SK-N-SH treated with all-trans-retinoic acid at 6 μM for 48 hours (cell line): ENCODE measurements at places on chromosomes 7 and 10.

DNA sequence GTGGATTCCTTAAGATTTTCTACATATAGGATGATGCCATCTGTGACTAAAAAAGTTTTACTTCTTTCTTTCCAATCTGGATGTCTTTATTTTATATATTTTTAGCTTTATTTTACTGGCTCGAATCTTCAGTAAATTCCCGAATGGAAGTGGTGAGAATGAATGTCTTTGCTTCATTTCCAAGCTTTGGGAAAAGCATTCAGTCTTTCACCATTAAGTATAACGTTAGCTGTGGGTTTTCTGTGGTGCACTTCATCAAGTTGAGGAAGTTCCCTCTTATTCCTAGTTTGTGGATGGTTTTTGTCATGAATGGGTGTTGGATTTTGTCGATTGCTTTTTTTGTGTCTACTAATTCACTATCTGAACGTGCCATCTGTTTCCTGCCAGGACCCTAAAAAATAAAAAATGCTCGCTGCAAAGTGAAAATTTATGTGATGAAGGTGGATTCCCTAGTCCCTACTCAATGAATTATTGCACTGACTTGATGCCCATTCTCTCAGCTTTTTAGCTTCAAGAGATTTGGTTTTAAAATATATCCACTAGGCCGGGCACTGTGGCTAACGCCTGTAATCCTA, 90.2 kb upstream of the CARD11 start:
- ATAC-seq, result no peak

DNA sequence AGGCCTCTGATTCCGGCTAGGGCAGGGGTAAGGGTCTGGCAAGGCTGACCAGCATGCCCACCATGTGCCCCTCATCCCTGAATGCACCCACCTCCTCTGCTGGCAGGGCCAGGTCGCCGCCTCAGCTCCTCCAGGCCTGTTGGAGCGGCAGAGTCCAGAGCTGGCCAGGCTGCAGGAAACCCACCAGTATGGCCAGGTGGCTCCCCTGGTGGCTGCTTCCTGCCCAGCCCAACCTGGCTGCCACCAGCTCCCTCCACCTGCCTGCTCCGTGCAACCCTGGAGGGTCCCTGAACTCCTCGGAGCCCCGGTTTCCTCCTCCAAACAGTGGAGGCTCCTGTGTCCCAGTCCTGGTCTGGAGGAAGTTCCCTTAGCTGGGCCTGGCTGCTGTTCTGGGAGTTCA, 39.6 kb downstream of the MICALL2 start:
- no peak for ATAC-seq

GRCh38 chr7:10211861-10212260, 761.8 kb upstream of the PHF14 start:
- ATAC-seq, result no peak

- no peak for ATAC-seq
Observed at GRCh38 chr7:129535896-129536295, 33.6 kb downstream of the SMKR1 start.

DNA sequence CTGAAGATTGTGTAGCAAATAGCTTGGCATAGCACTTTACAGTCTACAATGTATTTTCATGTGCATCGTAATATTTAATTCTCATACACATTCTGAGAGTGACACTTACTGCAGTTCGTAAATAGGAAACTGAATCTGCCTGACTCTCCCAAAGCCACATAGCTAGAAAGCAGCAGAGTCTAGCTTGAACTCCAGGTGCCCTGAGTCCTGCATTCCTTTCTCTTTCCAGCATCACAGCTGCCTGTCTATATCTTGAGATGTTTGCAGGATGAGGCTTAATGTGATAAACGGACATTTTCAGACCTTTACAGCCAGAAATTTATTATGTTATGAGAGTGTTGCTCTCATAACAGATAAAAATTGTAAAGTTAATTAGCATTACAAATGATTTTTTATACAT, 132.9 kb upstream of the PLXDC2 start:
- no peak for ATAC-seq

DNA sequence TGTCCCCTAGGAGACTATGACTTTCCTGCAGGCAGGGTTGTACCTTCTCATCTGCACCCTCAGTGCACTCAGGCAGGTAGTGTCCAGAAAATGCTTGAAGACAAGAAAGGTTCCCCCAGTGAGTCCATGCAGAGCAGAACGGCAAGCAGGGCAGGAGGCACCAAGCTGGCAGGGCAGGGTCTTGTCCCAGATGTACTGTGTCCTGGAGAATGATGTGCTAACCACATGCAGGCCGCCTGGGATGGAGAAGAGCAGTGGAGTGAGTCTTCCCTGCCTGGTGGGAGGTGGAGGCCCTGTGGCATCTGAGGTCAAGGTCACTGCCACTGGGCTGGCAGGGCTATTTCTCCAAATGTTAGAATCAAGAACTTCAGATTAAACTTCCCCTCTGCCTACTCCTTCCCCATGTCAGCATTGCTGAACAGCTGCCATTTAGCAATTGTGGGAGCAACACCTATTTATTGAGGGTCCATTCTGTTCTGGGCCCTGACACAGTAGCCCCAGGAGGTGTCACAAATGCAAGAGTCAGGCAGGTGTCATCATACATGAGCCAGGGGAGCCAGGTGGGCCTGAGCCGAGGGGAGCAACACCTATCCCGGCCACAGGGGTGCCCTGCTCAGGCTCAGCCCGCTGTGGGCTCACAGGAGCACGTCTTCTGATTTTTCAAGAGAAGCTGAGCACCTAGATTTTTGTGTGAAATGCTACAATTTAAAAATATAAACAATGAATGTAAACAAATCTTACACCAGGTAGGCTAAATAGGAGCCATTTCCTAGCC, 34.1 kb downstream of the PTPRE start:
- ATAC-seq, result no peak

- ATAC-seq, result no peak
Observed at GRCh38 chr7:98573816-98574215, 43.3 kb upstream of the NPTX2 start.

GRCh38 chr10:128576943-128577670, 450.9 kb upstream of the MKI67 start:
- ATAC-seq, result no peak

- ATAC-seq, result no peak
Observed at GRCh38 chr7:81519886-81520285, 250.0 kb downstream of the HGF start.

GRCh38 chr10:122516734-122517133, 43.8 kb upstream of the DMBT1 start:
- no peak for ATAC-seq

- peak; percentile 40; the same call in 1 of the 3 replicates for ATAC-seq
Observed at GRCh38 chr10:132163278-132163765, 23.4 kb upstream of the DPYSL4 start.

GRCh38 chr10:132146941-132147915, 39.5 kb upstream of the DPYSL4 start:
- ATAC-seq, result no peak

GRCh38 chr7:100539436-100540006, 518 bp downstream of the AGFG2 start:
- no peak for ATAC-seq

GRCh38 chr7:28623105-28623730, 210.9 kb downstream of the CREB5 start:
- ATAC-seq, result peak; percentile 73

- no peak for ATAC-seq
Observed at GRCh38 chr10:130393342-130393741, 257.2 kb downstream of the GLRX3 start.

- peak; percentile 87 for ATAC-seq
Observed at GRCh38 chr10:69957886-69958555, 94.6 kb upstream of the MACROH2A2 start.

DNA sequence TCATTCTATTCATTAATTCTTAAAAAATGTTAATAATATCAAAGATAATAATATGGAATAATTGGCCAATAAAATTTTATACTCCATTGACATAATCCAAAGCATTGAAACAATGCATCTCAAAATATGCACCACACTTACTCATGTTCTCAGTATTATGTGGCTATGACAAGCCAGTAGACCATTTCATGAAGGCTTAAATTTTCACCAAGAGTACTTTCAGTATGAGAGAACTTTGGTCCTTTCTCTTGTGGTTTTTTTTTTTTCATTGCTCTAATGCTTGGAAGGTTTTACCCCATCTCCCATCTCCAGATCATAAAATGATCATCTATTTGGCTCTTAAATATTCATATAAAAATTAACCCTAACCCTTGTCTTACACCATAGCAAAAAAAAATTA, 45.5 kb upstream of the TMEM140 start:
- no peak for ATAC-seq

GRCh38 chr7:143975617-143976016, 21.0 kb downstream of the OR2F1 start:
- peak; percentile 38 for ATAC-seq

DNA sequence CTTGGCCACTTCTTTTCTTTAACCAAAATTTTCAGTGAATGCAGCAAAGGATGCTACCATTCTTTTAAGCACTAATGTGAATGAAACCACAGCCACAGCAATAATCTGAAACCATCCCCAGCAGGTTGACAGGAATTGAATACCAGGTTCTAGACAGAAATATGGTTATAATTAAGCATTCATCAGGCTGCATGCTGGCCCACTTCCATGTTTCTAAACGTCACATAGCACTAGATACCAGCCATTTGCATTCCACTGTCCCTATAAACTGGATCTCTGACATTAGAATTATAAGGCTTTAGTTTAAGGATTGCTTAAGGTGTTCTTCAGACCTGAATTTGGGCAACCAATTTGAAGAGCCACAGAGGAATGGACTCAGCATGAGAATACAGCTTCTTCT, 340.8 kb upstream of the KLF6 start:
- peak; percentile 32; the same call in 2 of the 3 replicates for ATAC-seq

DNA sequence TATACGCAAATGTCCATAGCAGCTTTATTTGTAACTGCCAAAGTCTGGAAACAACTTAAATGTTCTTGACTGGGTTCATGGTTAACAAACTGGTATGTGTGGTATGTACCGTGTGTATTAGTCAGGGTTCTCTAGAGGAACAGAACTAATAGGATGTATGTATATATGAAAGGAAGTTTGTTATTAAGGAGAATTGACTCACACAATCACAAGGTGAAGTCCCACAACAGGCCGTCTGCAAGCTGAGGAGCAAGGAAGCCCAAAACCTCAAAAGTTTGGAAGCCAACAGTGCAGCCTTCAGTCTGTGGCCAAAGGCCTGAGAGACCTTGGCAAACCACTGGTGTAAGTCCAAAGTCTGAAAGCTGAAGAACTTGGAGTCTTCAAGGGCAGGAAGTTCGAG, 66.8 kb downstream of the TMEM168 start:
- no peak for ATAC-seq

GRCh38 chr7:70285854-70286253, 687.6 kb downstream of the AUTS2 start:
- no peak for ATAC-seq

DNA sequence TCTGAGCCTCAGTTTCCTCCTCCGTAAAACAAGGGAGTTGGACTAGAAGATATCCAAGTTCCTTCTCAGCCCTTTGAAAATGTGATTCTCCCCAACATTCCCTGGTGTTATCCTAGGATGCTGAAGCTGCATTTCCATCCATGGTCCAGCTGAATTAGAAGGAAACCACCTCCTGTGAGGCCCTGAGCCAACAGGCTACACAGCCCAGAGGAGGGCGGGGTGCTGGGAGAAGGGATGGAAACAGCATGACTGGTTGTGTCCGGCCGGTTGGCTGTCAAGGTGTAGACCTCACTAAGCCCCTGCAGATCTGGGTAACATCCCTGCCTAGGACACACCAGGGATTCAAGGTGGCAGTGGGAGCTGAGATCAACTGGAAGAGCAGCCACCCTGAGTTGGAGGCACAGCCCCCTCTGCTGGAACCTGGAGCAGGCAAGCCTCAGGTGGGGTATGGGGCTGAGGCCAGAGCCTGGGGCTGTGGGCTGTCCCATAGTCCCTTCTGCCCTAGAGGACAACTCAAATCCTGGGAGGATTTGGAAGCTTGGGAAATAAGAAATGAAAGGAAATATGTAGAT, 72.0 kb downstream of the PAX2 start:
- ATAC-seq, result no peak

DNA sequence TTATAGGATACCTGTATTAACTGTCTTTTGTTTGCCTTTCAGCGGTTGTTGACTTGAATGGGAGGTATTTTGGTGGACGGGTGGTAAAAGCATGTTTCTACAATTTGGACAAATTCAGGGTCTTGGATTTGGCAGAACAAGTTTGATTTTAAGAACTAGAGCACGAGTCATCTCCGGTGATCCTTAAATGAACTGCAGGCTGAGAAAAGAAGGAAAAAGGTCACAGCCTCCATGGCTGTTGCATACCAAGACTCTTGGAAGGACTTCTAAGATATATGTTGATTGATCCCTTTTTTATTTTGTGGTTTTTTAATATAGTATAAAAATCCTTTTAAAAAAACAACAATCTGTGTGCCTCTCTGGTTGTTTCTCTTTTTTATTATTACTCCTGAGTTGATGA, 26.6 kb downstream of the RBM17 start:
- ATAC-seq, result no peak; the same call in 2 of the 3 replicates

DNA sequence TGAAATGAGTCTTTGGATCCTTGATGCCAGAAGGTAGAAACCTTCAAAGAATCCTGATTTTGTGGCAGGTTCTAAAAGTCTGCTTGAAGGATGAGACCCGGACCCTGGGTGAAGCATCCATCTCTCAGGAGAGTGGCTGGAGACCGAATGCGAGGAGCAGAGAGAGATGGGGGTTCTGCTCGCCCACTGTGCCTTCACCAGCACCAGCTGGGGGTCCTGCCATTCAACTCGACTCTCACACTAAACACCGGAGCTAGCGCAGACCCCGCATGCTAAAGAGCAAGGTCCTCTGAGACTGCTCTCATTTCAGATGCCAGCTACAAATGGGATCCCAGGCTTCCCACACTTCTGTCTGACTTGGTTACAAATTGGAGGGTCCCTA, 218.4 kb downstream of the GLRX3 start:
- ATAC-seq, result no peak

- ATAC-seq, result no peak
Observed at GRCh38 chr10:111479966-111480365, 403.1 kb downstream of the ADRA2A start.
